ENCODE measurements at places on chromosomes 6 and 20.

DNA sequence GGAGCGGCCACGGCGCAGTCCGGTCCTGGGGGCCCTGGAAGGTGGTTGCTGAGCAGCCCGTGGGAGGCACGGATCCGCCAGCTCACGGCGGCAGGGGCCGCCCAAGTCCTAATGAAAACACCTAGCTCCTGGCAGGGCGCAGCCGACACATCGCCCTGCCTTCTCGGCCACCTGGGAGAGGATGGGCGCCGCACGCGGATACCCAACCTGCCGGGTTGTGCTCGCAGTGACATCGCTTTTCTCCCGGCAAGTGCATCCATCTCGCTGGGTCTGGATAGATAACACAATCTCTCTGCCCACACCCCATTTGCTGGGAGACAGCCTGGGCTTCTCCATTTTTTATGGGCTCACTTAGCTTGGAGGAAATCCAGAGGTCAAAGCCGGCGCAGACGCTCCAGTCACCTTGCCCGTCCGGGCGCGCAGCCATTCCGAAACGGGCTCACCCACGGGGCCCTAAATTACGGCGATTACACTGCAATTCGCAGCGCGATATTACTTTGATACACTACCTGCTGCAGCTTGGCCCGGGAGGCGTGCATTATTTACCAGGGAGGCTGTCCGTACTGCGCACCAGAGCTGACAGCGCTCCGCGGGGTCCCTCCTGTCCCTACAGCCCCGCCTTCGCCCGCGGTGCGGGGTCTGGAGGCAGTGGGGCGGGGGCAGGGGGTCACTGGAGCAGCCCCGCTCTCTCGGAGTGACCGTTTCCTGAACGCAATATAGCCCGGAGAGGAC, 36.2 kb upstream of the CCDC167 start:
- no peak for DNase-seq

DNA sequence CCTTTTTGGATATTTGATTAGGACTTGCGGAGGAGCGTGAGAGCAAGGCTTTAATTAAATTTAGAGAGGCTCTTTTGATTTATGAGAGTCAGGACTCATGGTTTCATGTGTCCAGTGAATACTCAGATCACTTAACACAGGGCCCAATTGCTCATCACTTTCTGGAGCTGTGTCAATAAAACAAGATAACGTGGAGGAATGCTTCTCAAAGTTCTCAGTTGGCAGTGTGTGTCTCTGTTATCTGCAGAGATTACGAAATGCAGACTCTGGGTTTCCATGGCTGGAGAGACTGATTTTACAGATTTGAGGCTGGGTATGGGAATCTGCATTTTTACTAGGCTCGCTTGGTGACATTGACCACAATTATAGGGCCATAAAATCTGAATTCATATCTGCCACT, 335.8 kb upstream of the FLRT3 start:
- no peak for DNase-seq

DNA sequence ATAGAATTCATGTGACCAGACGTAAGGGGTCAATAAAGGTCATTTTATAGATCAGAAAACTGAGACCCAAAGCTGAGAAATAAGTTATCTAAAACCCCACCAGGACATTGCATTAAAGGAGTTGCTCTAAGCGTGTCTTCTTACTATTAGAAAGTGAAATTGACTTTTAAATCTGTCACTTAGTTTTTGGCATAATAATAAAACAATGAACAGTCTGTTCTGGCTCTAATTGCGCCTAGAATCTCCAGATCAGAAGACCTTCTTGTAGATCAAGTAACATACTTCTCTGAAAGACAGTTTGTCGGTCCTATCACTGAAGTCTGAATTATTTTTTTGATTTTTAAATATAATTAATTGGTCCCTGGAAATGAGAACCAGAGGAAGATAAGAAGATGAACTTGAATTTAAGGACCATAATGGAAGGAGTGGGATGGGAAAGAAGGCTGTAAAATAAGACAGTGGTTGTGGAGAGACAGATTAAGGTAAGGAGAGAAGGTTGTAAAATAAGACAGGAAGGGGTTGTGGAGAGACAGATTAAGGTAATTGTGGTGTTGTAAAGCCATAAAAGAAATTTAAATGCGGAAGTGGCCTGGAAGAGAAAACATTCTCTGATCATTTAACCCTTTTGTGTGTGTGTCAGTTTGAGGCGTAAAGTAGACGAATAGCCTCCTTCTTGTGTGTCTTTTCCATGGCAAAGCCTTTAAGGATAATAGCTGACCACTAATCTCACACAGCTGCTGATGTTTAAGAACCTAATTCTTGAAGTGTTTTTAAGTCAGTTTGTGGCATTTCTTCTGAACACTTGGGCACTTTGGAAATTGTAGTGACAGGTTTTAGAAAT, 20.1 kb downstream of the TOP1 start:
- no peak for DNase-seq

- DNase-seq: no peak
Measured at GRCh38 chr6:11987386-11987785, 24.7 kb upstream of the HIVEP1 start.

DNA sequence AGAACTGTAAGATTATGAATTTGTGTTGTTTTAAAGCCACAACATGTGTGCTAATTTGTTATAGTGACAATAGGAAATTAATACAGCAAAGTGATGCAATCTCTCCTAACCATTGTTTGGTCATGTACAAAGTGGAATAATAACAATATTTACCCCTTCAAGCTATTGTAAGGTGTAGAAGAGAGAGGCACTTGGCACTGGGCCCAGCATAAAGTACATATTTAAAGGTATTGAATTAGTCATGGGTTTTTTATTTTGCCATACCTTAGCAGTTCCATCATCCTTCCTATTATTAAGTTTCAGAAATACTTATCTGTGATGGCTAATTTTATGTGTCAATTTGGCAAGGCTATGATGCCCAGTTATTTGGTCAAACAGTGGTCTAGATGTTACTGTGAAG, 322.4 kb upstream of the TSHZ2 start:
- no peak for DNase-seq

DNA sequence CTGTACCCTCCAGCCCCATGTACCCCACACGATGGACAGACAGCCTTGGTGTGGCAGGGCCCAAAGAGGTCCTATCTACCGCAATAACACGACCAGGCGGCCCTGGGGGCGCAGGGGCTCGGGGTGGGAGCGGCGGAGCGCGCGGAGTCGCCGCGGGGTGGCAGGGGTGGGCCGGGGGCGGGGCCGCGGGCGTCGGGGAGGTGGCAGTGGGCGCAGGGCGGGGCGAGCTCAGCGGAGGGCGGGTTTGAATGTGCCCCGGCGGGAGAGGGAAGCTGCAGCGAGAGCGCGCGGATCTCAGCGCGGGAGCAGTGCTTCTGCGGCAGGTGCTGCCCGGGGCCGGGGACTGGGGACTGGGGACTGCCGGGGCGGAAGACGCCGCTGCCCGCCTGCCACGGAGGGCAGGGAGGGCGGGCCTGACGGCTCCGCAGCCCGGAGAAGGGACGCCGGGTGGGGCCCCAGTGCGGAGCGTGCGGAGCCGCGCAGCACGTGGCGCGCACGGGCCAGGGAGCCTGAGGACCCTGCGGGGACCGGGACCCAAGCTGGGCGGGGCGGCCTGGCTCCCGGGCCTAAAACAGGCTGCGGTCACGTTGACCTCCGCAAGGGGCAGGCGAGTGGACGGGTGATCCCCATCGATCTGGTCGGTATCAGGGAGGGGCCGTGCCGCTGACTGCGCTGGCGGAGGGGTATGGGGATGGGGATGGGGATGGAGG, at the start of gene SLC29A1:
TSS of gene SLC29A1 (plus strand) at position 277 of the 710 bp plus-strand sequence. CDS start 3,719 bp downstream, outside the sequence.
- peak; percentile 66 for DNase-seq

DNA sequence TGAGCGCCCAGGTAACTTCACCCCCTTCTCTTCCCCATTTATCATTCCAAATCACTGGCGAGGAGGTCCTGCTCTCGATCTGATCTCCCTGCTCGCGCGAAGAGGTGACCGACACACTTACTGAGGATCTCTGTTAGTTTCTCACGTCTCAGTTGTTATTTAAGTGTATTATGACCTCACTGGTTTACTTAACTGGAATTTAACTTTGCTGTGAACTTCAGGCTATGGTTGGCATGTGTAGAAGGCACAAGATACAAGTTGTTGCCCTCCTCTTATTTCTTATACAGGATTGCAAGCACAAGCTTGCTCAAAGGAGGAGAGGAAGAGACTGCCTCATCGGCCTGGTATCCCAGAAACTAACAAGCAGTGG, 1.2 kb downstream of the RNF217 start:
- no peak for DNase-seq

GRCh38 chr6:146851837-146852236, 253.1 kb downstream of the ADGB start:
- DNase-seq: no peak

DNA sequence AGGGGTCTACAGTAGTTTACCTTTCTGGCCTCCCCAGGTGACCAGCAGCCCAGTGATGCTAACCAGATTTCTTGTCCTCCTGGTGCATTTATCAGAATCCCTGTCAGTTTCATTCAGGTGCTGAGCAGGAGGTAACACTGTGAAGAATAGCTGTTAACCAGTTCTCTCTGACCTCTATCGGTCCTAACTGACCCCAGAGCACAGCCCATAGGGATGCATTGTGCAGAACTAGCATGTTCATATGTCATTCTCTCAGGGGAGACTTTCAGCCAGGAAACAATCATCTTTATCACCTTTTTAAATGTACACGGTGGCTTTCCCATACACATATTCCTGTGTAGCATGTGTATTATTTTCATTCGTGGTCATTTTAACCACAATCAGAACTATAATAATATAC, 49.9 kb downstream of the CNR1 start:
- no peak for DNase-seq

GRCh38 chr6:39453241-39453640, 130.7 kb upstream of the KCNK16 start:
- no peak for DNase-seq

DNA sequence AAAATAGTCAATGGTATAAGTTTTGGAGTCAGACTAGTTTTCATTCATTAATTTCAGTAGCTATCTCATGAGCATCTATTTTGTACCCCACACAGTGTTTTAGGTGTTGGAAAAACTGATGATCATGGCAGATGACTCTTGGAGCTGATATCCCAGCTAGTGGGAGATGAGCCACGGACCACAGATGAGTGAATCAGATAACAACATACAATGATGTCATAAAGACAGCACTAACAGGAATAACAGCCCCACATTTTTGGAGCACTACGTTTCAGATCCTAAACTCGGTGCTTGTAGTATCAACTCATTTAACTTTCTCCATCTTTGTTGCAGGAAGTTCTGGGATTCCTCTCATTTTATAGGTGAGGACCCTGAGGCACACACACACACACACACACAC, 67.8 kb upstream of the EDN3 start:
- no peak for DNase-seq

- no peak for DNase-seq
Measured at GRCh38 chr20:53030061-53030460, 57.9 kb downstream of the TSHZ2 start.

GRCh38 chr20:57589728-57590484, 29.0 kb downstream of the PCK1 start:
- no peak for DNase-seq

DNA sequence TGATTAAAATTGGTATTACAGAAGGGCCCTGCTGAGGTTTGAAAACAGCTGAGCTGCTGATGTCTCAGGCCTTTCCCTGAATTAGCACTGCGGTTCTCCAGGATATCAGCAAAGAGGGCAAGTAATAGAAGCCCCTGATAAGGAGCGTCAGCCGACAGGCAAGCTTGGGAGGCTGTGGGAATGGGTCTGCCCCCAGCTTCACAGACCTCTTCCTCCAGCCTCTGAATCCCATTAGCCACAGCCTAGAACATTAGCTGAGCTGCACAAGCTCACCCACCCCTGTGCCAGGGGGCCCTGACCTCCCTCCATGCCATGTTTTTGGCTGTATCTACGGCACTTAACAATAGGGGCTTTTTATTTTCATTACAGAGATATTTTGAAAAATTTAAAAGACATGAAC, 59.9 kb downstream of the VAPB start:
- DNase-seq: no peak

- DNase-seq: no peak
Measured at GRCh38 chr6:89357390-89357789, 4.9 kb upstream of the UBE2J1 start.

DNA sequence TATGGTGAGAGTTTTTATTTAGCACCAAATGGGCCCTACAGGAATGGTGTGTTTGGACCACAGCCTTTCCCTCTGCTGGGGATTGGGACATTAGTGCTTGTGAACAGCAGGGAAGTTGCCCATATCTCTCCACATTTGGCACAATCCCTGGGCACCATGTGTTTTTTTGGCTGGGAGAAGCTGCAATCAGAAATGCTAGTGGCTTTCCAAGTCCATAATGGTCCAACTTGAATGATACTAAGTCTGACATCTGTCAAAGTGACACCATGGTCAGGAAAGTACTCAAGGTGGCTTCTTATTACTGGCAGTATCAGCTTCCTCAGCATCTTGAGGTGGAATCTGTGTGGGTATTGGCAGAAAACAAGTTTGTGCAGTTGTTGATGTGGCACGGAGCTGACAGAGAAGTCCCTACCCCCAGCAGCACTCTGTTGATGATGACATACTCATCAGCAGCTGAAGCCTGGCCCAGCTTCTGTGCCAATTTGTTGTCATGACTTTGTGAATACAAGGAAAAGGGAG, 53.0 kb downstream of the SASH1 start:
- no peak for DNase-seq

DNA sequence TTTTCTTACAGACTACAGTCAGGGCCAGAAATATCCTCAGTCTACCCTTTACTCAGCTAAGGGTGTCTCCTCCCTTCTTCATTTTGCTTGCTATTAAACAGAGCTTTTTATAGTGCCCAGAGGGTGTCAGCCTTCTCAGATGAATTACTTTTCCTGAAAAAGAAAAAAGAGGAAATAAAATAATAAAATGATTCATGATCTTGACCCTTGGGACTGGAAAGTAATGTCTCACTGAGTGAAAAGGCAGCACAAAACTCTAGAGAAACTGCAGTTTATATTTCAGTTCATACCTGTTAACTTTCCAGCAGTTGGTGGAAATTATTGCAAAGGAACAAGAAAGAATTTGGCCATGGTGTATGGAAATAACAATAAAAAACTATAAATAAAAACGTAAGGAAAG, 170.6 kb downstream of the IBTK start:
- DNase-seq: no peak

GRCh38 chr6:15962449-15962764, 166.5 kb upstream of the MYLIP start:
- DNase-seq: no peak

GRCh38 chr6:160132297-160132637, 10.7 kb downstream of the SLC22A1 start:
- DNase-seq: no peak

- DNase-seq: no peak
Measured at GRCh38 chr6:151255811-151256210, 16.0 kb downstream of the AKAP12 start.

GRCh38 chr6:73823046-73823735, 127.2 kb downstream of the CD109 start:
- no peak for DNase-seq

DNA sequence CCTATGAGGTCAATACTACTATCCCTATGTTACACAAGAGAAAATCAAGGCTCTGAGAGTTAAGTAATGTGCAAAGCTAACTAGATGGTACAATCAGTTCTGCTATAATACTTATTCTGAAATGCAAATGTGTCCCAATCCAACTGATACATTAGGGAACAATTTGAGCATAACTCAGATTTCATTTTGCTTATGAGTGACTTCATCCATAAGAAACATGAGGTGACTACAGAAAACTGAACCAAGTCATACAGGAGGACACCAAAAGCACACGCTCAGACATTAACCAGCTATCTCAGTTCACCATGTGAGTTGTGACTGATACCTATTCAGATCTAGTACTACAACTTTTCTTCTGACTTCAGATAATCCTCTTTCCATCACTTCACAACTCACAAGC, 179.9 kb upstream of the RUNX2 start:
- no peak for DNase-seq

All from activated CD4-positive, CD25-positive, alpha-beta regulatory T cell treated with anti-CD3 and anti-CD28 coated beads, Interleukin-2, amount 50 U/mL, for 16 hours (primary cell).